IPS DF 6.9 (cell line): ENCODE measurements at places on chromosomes 11 and 22.

- no peak for DNase-seq
Observed at GRCh38 chr11:45457649-45458048, 171.5 kb upstream of the SYT13 start.

- DNase-seq: no peak
Observed at GRCh38 chr11:82038154-82038553, 695.5 kb downstream of the FAM181B start.

DNA sequence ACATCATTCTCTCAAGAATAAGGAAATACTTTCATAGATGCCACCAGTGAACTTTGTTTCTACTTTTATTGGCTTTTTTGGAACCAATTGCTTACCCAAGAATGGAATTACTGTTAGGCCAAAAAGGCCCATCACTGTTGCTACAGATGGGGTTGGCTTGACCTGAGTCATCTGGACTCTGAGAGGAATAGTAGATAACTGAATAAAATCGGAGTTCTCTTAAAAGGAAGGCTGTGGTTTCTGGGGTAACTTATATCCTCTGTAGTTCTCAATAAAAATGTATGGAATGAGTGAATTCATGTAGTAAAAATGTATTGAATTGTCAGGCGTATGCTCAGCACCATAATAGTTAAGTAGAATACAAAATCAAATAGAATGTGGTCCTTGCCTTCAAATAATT is 56.6 kb downstream of the ARHGEF12 start:
- no peak for DNase-seq

GRCh38 chr22:17634696-17635095 is 3.9 kb upstream of the BCL2L13 start:
- no peak for DNase-seq

DNA sequence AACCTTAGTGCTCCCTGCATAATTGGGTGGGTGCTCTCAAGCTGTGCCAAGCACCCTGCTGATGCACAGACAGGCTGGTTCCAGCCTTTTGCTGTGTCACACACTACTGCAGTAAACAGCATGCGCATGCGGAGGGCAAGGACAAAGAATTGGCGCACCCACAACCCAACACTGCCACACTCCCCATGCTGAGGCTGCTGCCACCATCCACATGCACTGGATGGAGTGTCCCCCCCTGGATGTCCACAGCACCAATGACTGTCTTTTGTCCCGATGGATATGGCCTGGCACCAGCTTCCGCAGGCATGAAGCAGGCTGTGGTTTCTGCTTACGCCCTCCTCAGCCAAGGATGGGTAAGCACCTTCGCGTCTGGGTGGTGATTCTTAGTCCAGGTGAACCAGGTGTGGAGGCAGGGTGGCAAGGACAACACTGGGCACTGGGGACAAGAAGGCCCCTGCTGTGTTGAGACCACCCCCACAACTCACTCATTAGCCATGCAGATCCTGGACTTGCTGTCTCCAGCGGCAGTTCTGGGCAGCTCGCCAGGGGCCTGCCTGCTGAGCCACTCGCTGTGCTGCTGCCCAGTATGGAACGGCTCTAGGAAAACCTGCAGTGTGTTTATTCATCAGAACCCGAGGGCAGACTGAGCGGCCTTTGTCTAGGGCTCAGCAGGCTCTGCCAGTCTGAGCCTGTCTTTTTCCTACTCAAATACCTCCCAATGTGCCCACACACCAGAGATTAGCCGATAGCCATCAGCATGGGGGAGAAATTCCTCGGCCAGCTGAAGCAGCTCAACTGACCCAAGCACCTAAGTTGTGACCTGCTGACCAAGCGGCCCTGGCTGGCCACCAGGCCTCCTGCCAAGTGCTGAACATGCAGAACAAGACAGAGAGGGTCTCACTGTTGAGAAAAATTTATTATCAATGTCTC is 8.2 kb upstream of the NAP1L4 start:
- DNase-seq: no peak

GRCh38 chr11:119376197-119376847 is 5.2 kb downstream of the USP2 start:
- DNase-seq: no peak

DNA sequence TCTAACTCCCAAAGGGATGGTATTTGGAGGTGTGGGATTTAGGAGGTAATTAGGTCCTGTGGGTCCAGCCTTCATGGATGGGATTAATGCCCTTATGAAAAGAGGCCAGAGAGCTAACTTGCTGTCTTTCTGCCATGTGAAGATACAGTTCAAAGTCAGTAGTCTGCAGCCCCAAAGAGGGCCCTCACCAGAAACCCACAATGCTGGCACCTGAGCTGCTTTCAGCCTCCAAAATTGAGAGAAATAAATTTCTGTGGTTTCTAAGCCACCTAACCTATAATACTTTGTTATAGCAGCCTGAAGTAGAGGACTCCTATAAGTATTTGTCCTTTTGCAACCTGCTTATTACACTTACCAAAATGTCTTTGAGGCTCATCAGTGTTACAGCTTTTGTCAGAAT is 16.2 kb downstream of the ATM start:
- DNase-seq: no peak

- no peak for DNase-seq
Observed at GRCh38 chr11:16434036-16434435, 77.7 kb upstream of the SOX6 start.

GRCh38 chr22:47023871-47024270 is 261.4 kb downstream of the TBC1D22A start:
- no peak for DNase-seq

GRCh38 chr11:95790933-95791708 is 823 bp downstream of the CEP57 start:
- DNase-seq: no peak

DNA sequence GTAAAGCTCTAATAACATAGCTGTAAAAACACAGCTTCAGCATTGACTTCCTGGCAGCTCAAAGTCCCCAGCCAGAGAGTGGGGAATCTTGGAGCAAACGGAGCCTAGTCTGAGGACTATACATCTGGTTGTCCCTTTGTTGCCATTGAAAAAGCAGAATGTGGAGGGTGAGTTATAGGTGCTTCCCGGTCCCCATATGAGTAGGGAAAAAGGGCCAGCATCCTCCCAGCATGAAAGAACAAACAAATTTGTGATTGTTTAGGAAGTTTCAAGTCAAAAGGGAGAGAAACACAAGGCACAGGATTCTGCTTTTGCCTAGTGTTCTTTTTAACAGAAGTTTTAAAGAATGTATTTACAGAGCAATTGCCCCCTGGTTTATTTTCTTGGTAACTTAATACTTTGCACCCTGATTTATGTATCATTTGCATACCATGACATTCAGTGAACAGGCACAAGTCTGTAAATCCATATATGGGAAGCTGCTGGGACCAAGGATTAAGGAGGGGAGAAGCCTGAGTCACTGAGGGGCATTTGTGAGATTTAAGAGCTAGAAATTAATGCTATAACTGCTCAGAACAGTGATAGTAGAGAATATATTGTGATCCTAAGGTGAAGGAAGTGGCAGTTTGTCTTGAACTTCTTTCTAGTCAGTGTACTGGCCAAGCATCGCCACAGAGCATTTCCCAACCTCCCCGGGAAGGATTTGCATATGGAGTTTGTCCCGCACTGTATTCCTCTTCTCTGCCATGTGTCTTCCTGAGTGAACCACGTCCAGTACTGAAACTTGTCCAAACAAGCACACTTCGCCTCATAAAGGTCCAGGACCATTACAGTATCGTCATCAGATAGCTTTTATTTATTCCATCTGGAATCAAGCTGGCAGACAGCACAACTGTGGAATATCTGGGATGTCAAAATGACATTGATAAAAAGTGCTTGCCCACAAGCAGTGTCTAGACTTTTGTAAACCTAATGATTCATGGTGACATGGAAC is 103.0 kb downstream of the DBX1 start:
- no peak for DNase-seq

DNA sequence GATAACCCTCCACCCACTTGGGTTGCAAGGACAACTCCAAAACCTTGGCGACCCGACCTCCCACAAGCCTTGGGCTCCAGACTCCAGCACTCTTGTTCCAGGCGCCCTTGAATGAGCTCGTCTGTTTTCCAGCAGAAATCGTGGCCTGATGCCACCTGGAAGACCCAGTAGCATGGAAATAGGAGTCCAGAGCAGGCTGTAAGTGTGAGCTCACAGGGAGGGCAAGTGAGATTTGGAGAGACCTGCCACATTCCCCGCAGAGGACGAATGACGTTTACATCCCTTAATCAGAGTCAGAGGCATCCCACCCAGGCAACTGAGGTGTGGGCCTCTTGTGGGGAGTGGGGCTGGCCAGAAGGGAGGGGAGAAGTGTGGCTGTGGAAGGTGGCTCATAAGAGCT is 71.9 kb downstream of the LDLRAD3 start:
- DNase-seq: no peak

GRCh38 chr11:44316659-44317240 is 6.8 kb upstream of the ALX4 start:
- DNase-seq: no peak

DNA sequence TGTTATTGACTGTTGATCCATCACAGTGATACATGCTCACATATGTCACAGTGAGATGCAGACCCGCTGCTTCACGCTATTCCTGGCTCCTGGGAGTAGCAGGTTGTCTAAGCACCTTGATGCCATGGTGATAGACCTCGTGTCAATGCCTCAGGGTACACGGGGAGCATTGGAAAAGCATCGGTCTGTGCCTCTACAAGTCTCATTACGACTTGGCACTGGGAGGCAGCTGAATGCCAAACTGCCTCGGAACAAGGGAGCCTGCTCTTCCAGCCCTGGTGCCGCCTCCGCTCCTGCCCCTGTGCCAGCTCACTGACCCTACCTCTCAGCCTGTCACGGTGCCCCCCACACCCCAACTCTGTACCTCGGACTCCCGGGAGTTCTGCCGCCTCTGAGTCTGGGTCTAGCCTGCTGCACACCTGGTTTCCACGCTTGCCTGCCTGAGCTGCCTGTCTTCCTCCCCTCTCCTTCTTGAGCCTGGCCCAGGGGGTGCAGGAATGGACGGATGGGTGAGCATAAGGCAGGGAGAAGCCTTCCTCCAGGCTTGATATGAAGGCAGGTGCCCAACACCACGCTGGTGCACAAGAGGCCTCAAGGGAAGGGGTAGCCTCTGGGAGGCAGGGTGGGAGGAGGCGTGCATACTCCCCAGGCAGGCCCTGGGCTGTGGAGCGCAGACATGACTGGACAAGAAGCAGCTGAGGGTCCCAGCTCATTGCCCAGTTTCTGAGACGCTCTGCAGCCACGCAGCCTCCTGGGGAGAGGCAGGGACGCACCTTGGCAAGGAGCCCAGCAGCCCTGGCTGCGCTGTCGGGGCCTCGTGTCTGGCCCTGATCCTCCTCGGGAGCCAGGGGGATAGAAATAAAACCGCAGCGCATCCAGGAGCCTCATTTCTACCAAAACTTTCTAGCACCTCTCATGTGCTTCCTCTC is 1.8 kb upstream of the NFAM1 start:
- DNase-seq: no peak

- DNase-seq: no peak
Observed at GRCh38 chr11:124329787-124330478, 9.9 kb upstream of the OR8D2 start.

DNA sequence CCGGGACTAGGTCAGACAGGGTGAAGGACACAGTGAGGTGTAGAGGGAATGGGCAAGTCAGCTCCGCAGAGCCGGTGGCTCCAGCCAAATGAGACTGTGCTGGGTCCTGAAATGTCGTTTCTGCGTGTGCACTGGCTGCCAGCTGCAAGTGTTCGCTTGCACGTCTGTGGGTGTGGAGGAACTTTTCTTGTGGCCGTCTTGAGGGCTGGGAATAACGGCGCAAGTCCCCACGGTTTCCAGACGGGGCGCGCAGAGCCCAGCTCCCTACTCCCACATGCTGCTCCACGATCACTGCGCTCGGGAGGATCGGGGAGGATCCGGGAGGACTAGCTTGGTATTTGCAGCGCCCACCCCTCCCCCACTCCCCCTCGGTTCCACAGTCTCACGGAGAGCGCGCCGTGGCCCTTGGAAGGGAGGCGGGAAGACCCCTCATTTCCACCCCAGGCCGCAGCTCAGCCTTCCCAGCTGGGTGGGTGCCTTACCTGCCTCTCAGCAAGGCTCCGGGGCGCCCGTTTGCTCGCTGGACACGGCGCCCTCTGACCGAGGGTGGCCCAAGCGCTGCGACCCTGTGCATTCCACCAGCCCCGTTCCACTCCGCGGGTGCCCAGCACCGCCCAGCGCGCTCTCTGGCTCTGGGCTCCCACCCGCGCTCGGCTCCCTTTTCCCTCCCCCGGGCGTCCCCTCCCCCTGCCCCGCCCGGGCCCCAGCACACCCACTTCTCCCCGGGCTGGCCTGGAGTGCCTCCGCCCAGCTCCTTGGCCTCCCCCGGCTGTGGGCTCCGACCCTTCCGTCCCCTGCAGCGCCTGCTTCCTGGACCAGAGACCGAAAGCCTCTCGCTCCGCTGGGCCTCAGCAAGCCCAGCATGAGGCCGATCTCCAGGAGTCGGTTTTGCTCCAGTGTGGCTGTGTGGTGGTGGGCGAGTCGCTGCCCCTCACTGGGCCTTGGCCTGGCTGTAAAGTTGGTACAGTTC is at the start of gene KCNE3:
Gene KCNE3 (minus strand): TSS at position 634 of the 970 bp plus-strand sequence. CDS start 9,986 bp downstream, outside the sequence.
- no peak for DNase-seq

DNA sequence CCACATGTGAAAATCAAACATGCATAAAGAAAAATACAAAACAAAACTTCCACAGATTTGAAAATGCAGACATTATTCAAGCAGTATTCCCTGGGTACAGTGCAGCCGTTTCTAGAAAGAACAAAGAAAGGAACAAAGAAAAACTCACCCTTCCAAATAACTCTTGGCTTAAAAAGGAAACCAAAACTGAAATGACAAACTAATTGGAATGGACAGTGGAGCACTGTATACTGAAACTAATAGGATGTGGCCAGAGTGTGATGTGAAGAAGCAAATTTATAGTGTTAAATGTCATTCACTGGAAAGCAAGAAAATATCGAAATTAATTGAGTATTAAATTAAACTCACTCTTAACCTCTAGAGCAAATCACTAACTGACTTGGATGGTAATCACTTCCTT is 55.4 kb downstream of the QSER1 start:
- DNase-seq: no peak

DNA sequence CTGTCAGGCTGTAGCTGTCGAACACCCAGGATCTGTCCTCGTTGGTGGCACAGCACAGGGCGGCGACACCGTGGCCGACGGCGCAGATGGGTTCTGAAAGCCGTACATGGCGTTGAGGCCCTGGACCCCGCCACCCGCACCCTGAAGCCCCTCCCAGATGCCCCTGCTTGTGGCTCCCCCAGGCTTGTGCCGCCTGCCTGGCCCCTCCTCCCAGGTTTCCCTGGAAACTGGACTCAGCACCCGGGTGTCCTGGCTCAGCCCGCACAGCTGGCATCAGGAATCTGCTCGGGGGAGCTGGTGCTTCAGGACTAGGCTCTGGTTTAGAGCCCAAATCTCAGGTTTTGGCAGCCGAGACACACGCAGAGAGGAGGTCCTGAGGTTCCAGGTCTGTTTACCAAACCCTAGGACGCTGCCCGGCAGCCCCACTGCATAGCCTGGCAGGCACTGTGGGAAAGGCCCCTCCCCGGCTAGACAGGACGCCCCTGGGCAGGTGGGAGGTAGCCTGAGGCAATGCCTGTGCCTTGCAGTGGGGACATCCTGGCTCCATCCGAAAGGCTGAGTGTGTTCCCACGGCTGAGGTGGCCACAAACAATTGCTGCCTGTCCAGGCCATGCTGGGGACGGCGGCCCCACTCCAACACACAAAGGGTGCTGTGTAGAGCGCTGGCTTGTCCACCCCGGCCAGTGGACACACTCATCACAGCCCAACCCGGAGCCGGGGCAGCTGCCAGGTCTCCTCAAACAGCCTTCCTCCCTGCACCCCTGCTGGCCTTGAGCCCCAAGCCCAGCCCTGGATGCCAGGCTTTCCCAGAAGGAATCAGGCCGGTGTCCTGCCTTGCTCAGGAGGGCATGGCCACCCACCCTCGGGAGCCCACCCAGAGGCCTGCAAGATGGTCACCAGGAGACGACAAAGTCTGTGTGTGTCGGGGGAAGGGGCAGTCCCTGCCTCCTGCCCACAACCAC is 4.6 kb downstream of the GATD1 start:
- DNase-seq: no peak
